Gastrocnemius medialis (tissue), 4 donors: ENCODE measurements at places on chromosomes 6 and 20. TPM values are rescaled to one million over a fixed set of nuclear protein-coding genes. Genes with fewer than 3 reads are reported as not detected.

Gene TMEM244
- total RNA-seq = not detected

Gene FRK
- 1.6 TPM for total RNA-seq

DNA sequence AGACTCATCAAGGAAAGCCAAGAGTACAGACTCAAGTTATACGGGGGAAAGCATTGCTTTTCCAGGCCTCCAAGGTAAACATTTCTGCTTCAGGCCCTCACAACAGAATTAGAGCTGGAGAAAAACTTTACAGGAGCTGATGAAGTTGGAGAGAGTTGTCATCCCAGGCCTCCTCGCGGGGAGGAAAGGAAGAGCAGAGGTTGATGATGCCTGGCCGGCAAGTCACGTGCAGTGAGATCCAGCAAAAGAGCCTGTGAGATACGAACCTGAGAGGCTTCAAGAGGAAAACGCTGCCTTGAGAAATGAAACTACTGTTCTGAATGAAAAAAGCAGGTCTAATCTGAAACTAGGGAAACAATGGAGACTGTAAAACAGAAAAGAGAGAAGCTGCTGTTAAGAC, 122.9 kb downstream of the FAM120B start:
- no peak overlapping the region for H3K27ac ChIP-seq
- peaks cover 17% of the 10 kb centered on the region for H3K4me1 ChIP-seq
- no peaks in the 10 kb centered on the region for H3K36me3 ChIP-seq
- no peak overlapping the region for H3K4me3 ChIP-seq
- DNase-seq = no peak

DNA sequence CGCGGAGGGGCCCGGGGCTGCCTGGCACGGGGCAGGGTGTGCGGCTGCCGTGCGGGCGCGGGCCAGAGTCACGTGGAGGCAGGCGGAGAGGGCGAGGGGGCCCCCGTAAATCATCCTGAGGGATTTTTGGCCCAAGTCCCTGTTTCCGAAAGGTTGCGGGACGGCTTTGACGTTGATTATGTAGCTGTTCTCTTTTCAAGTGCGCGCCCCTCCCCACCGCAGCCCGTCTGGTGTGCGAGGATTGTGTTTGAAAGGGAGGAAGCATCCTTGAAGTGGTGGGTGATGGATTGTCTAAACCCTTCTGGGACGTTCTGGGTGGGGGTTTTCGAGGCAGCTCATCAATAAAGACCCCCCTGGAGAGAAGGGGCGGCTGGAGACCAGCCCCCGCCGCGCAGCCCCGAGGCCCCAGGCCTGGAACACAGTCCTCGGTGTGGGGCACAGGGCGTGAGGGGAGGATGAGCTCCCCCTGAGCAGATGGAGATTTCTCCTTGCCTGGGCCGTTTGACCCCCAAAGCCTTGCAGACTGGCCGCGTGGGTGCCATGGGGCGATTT, 7.0 kb upstream of the FOXF2 start:
- H3K4me3 ChIP-seq = no peak overlapping the region
- peaks cover 18% of the 10 kb centered on the region for H3K4me1 ChIP-seq
- no peak for DNase-seq
- H3K36me3 ChIP-seq = no peaks in the 10 kb centered on the region
- H3K27me3 ChIP-seq = peaks cover 97% of the 10 kb centered on the region
- H3K27ac ChIP-seq = no peak overlapping the region

DNA sequence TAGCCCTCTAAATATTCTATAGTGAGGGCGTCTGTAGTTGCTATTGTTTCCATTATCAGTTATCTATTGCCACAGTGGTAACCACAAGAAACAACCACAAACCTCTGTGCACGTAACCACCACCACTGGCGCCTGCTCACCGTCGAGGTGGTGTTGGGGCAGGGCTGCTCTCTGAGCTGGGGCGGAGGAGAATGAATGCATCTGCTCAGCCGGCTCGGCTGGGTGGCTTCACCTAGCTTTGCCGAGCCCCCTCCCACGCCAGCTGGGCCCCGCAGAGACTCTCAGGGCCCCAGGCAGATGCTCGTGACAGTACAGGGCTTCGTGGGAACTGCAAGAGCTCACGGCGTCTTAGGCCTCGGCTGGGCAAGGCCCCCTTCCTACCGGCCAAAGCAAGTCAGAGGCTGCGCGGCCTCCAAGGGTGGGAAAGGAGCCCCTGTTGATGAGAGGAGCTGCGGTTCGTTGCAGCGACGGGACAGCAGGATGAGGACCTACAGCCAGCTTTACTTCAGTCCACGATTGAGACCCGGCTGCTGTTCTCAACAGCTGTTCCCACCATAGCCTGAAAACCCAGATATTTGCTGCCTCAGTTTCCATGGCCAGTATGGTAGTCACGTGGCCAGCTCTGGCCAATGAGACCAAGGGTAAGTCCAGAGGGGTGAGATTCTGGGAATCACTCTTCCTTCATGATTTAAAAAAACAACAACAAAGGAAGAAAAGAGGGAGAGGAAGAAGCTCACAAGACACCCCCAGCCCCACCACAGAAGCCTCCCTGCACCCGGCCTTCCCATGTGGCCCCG, 120.2 kb upstream of the AFDN start:
- H3K4me1 ChIP-seq = no peaks in the 10 kb centered on the region
- no peaks in the 10 kb centered on the region for H3K27me3 ChIP-seq
- no peak overlapping the region for H3K27ac ChIP-seq
- no peak overlapping the region for H3K4me3 ChIP-seq
- no peaks in the 10 kb centered on the region for H3K36me3 ChIP-seq
- DNase-seq = no peak

Gene WFDC12
- not detected for total RNA-seq

GRCh38 chr6:127952176-127952575, 51.3 kb upstream of the THEMIS start:
- DNase-seq = no peak
- H3K4me3 ChIP-seq = no peak overlapping the region
- no peaks in the 10 kb centered on the region for H3K27me3 ChIP-seq
- H3K27ac ChIP-seq = no peak overlapping the region
- no peaks in the 10 kb centered on the region for H3K4me1 ChIP-seq

GRCh38 chr6:94548201-94548600, 1029.1 kb upstream of the MANEA start:
- no peak overlapping the region for H3K27ac ChIP-seq
- H3K4me1 ChIP-seq = no peaks in the 10 kb centered on the region
- no peak overlapping the region for H3K4me3 ChIP-seq
- no peaks in the 10 kb centered on the region for H3K27me3 ChIP-seq

GRCh38 chr6:37127961-37128862, 41.7 kb upstream of the PIM1 start:
- peak overlapping the region; percentile 71 for H3K27ac ChIP-seq
- no peak overlapping the region for H3K4me3 ChIP-seq
- H3K36me3 ChIP-seq = no peaks in the 10 kb centered on the region
- DNase-seq = peak; percentile 41
- H3K4me1 ChIP-seq = peaks cover 43% of the 10 kb centered on the region

GRCh38 chr6:34526241-34526972, 29.7 kb downstream of the SPDEF start:
- no peaks in the 10 kb centered on the region for H3K27me3 ChIP-seq
- no peaks in the 10 kb centered on the region for H3K36me3 ChIP-seq
- peak overlapping the region; percentile 78 for H3K27ac ChIP-seq
- H3K4me3 ChIP-seq = peak overlapping the region; percentile 48
- H3K4me1 ChIP-seq = peaks cover 6% of the 10 kb centered on the region

Gene FHL5
- total RNA-seq = 20.8 TPM

DNA sequence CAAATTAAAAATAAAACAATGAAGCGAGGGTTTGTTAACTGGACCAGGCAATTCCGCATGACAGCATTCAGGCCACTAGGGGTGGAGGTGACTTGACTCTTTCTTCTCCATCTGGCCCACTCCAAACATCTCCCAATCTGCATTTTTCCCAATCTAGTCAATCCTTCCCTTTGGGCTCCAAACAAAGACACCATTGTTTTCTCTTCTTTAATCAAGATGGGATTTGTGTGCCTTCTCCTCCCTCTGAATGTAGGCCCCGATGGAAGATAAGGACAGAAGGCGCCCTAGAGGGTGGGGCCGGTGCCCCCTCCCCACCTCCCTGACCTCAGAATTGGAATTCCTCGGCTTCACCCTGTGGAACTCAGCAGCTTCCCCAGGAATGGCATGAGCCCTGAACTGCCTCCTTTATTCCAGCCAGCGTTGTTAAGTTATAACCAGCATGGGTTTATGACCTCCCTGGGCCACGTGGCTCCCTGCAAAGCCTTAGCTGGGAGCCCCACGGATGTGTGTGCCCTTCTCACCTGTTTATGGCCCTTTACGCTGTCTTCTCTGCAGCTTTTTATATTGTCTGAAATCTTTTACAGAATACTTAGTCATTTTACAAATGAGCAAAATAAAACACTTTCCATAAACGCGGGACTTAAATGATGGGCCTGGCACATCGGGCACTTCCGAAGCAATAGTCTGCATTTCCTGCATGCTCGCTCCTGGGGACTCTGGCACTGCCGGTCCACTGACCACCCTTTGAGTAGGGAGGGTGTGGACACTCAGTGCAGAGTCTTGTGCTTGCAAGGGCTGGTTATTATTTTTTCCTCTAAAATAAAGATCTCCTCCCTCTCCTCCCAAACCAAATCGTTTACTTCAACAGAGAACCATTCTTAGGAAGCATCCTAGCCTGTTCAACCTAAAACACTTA, 24.5 kb downstream of the OVOL2 start:
- H3K4me3 ChIP-seq = no peak overlapping the region
- no peaks in the 10 kb centered on the region for H3K36me3 ChIP-seq
- no peaks in the 10 kb centered on the region for H3K27me3 ChIP-seq

DNA sequence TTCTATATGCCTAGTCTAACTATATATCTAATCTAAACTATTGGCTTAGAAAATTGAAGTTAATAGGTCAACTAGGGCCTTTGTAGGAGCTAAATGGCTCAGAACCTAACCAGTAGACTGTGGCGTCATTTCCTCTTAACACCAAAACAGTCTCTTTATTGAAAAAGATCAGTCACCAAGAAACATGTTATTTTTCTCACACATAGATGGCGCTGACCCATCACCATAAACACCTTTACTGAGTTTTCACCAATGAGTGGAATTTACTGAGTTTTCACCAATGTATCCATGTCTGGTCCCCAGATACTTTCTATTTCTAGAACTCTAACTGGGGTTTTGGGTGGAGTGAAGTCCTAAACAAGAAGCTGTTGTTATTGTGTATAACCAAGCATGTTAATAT, 636.0 kb downstream of the BCKDHB start:
- H3K4me3 ChIP-seq = no peak overlapping the region
- no peak for DNase-seq
- no peaks in the 10 kb centered on the region for H3K27me3 ChIP-seq
- no peaks in the 10 kb centered on the region for H3K4me1 ChIP-seq

Gene TRIM31
- 0.39 TPM for total RNA-seq

DNA sequence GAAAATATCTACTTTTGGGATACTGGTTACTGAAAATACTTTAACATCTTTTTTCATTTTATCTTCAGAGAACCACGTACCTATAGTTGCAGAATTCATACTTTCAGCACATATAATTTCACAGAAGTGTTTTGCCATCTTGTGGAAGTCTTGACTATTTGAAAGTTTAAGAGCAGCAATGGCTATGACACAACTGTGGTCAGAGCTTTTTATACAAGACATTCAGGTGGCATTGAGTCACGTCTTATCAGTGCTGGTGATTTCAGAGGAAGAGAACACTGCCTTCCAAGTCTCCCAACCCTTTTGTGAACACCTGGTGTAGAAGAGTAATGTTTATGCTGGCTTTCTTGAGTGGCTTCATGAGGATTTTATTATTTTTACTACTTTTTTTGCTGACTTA, 171.6 kb downstream of the ARID1B start:
- H3K4me1 ChIP-seq = peaks cover 67% of the 10 kb centered on the region
- no peaks in the 10 kb centered on the region for H3K36me3 ChIP-seq
- peak overlapping the region; percentile 68 for H3K27ac ChIP-seq
- H3K4me3 ChIP-seq = no peak overlapping the region
- H3K27me3 ChIP-seq = no peaks in the 10 kb centered on the region

GRCh38 chr6:35295036-35295435, 2.6 kb upstream of the DEF6 start:
- no peak for DNase-seq
- H3K4me3 ChIP-seq = no peak overlapping the region
- no peaks in the 10 kb centered on the region for H3K27me3 ChIP-seq
- H3K36me3 ChIP-seq = peaks cover 48% of the 10 kb centered on the region

DNA sequence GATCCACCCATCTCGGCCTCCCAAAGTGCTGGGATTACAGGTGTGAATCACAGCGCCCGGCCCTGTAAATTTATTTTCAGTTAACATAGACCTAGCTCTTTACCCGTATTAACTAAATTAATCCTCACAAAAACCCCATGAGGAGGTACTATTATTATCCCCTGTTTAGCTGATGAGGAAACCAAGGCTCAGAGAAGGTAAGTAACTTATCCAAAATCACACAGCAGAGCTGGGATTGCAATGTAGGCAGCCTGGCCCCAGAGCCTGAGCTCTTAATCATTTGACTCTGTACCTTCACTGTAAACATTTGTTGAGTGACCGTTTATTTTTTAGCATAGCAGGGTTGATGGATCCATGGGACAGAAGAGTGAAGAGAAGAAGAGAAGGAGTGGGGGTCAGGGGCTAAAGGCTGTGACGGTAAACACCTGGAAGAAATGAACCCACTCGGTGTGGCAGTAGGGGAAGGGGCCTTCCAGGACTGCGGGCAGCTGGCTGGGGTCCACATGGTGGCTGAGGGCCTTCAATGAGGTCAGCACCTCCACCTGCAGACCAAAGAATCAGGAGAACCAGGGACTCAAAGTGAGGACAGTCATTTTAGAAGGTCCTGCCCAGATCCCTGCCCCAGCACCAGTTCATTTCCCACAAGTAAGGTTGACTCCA, 35.2 kb downstream of the KIAA1755 start:
- H3K36me3 ChIP-seq = no peaks in the 10 kb centered on the region
- H3K4me1 ChIP-seq = no peaks in the 10 kb centered on the region
- no peak overlapping the region for H3K4me3 ChIP-seq
- DNase-seq = peak; percentile 2
- H3K27ac ChIP-seq = no peak overlapping the region

GRCh38 chr20:25699914-25700313, 3.3 kb upstream of the ZNF337 start:
- no peak for DNase-seq
- H3K27ac ChIP-seq = no peak overlapping the region
- H3K4me1 ChIP-seq = peaks cover 11% of the 10 kb centered on the region
- no peaks in the 10 kb centered on the region for H3K27me3 ChIP-seq

- H3K27me3 ChIP-seq = no peaks in the 10 kb centered on the region
- H3K4me3 ChIP-seq = no peak overlapping the region
- no peak overlapping the region for H3K27ac ChIP-seq
- H3K4me1 ChIP-seq = no peaks in the 10 kb centered on the region
- no peak for DNase-seq
- H3K36me3 ChIP-seq = no peaks in the 10 kb centered on the region
Measured at GRCh38 chr6:56188429-56188828, 59.0 kb downstream of the COL21A1 start.

- peaks cover 10% of the 10 kb centered on the region for H3K4me1 ChIP-seq
- H3K27ac ChIP-seq = no peak overlapping the region
- no peak overlapping the region for H3K4me3 ChIP-seq
Measured at GRCh38 chr6:150026976-150027805, 1.9 kb upstream of the RAET1L start.

Gene PARD6B
- 15.3 TPM for total RNA-seq

DNA sequence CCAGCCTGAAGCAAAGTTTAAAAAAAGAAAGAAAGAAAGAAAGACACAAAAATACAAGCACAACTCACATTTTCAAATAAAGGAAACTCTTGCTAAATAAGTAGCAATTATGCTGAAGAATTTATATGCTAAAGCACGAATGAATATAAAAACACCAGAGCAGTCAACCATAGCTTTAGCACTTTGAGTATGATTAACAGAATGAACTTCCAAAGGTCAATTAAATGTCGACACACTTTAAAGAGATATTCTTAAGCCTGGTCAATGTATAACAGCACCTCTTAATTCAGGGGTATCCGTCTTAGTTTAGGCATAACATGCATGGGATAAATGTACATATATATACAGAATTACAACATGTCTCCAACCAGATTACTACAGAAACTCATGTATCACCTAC, 125.9 kb downstream of the OGFRL1 start:
- H3K36me3 ChIP-seq = peaks cover 22% of the 10 kb centered on the region
- no peaks in the 10 kb centered on the region for H3K27me3 ChIP-seq
- no peak overlapping the region for H3K4me3 ChIP-seq
- H3K27ac ChIP-seq = peak overlapping the region; percentile 83
